H1 (cell line): ENCODE measurements at places on chromosomes 12 and 14. TPM values are rescaled to one million over a fixed set of nuclear protein-coding genes. Genes with fewer than 3 reads are reported as not detected.

RIPK3 gene
- 0.39 and 0.55 TPM in 2 replicates for total RNA-seq

DNA sequence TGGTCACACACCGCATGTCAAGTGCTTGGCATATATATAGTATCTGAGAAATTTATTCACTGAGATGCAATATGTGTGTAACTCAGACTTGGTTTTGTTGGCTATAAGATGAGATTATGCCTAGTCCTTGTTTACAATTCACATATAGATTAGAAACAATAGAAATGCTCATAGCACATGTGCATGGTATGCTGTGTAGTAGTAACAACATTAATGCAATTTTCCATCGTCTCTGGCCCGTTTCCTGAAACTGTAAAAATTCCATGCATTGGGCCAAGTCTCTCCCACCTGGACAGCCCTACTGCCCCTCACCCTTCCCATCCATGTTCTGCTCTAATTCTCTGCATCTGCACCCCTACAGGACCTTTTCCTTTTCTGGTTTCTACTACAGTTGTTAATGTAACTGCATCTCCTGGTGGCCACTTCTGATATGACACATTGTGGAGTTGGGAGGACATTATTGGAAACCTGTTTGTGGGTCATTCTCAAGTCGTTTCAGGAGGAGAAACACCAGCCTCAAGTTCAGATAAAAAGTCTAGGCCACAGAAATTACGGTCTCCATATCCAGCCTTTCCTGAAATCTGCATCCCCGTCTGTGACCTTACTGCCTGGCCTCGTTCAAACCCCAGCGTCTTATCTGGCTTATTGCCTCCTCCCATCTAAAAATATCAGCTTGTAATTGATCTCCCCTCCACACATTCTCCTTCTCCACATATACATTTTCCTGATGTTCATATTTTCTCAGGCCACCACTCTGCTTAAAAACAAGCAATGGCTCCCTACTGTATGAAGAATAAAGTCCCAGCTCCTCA, 37.5 kb downstream of the EMP1 start:
- peak; percentile 13 for DNase-seq

TECPR2 gene
- 19.4 and 23.2 TPM in 2 replicates for total RNA-seq

GRCh38 chr14:100790502-100791347, 35.2 kb upstream of the MEG3 start:
- DNase-seq = no peak

- no peak for DNase-seq
Observed at GRCh38 chr12:116442304-116442703, 116.9 kb upstream of the MAP1LC3B2 start.

CIDEB gene
- not detected in 2 replicates for total RNA-seq

DNA sequence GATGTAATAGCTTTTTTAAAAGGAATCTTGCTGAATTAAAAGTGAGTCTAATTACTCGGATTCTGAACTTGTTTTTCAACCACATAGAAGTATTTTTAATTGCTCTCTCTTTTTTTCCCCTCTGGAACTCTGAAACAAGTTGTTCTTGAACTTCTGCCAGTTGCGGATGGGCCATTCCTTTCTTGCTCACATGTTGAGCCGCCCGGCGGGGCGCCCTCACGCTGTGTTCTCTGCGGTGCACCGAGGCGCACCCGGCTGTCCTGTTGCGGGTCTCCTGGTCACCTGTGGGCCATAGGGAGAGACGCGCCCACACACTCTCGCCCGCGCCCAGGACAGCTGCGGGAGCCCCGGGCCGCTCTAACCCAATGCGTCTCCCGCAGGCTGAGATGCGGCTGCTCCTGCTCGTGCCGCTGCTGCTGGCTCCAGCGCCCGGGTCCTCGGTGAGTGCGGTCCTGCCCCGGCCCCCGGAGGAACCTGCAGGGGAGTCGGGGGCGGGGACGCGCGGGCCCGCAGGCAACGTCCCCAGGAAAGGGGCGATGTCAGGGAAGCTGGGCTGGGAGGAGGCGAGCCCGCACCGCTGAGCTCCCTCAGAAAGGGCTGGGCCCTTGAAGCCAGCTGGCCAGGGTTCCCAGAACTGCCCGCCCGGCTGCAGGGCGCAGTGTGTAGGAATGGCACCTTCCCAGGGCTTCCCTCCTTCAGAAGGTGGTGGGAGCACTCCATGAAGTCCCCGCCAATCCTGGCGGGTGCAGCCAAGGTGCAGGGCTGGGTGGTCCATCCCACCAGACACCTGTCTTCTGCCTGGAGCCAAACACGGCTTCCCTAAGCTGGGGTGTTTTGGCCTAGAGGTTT, 2.3 kb downstream of the PAPLN start:
- DNase-seq = peak; percentile 75

GRCh38 chr14:74267588-74267987, 28.3 kb downstream of the VSX2 start:
- no peak for DNase-seq
